ENCODE measurements at places on chromosomes 11 and 22.
A peak's percentile ranks its signal among the peaks of the same experiment; 100 is the strongest.

DNA sequence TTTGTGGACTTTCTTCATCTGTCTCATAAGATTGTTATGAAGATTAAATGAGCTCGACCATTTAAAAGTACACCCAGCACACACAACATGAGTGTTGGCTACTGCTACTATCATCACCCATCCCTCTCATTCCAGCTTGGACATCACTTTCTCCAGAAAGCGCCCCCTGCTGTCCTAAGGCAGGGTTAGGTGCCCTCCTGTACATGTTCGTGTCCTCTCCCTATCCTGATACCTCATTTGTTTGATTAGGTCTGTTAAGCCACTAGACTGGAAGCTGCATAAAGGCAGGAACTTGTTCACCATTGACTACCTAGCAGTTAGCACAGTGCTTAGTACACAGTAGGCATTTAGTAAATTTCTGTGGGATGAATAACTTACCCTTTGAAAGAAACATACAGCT lies 85.5 kb downstream of the ENTHD1 start:
- peak; percentile 61 for DNase-seq

- no peak for DNase-seq
Measured at GRCh38 chr22:49240016-49240380, 587.7 kb downstream of the BRD1 start.

DNA sequence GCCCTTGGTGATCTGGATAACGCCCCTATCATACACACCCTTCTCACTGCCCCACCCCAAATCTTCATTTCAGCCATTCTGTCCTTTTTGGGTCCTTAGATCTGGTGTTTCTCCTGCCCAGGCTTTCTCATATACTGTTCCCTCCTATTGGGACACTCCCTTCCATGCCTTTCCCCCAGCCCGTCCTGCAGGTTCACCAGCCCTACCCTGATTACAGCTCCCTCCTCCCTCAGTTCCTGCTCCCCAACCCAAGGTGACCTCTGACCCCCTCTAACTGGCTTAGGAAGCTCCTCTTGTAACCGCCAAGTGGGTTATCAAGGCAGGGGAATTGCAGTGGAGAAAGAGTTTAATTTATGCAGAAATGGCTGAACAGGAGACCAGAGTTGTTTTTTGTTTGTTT lies 13.0 kb downstream of the MTFP1 start:
- no peak for DNase-seq

DNA sequence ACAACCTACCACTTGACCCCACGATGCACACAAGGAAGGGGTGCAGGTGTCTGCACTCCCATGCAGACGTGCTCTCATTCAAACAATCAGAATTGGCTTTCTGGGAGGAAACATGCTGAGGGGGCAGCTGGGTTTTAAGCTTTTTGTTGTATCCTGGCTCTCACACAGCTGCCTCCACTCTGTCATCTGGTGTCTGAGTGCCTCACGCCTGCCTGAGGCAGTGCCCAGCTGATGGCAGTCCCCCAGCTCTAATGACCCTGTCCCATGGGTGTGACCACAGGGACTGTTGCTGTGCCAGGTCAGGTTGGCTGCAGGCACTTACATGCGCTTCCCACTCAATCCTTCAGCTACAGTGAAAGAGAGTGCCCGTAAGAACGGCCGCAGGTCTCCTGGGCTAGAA lies 53.7 kb downstream of the ARFGAP3 start:
- DNase-seq = no peak

GRCh38 chr11:15275141-15275540 lies 160.4 kb downstream of the INSC start:
- DNase-seq = no peak

GRCh38 chr22:30357236-30357570 lies 396 bp downstream of the CCDC157 start:
- DNase-seq = no peak

DNA sequence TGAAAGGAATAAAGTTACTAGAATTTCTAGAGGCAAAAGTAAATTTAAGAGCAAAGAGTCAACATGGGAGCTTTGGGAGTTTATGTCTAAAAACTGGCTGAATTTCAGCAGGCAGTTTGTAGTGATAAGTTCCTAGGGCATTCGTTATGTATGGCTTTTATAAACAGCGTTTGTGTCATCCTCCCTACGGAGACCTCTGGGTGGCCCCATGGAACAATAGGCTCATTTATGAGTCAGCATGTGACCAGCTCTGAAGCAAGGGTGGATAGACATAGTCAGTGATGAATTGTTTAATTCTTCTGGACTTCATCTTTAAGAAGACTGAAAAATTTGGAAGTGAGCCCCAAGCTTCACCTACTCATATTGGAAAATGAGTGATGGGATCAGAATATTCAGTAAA lies 37.1 kb downstream of the SVIP start:
- peak; percentile 4 for DNase-seq
